Occipital lobe (tissue), 3 donors: ENCODE measurements at places on chromosomes 3 and 15. TPM values are rescaled to one million over a fixed set of nuclear protein-coding genes. Genes with fewer than 3 reads are reported as not detected.

DNA sequence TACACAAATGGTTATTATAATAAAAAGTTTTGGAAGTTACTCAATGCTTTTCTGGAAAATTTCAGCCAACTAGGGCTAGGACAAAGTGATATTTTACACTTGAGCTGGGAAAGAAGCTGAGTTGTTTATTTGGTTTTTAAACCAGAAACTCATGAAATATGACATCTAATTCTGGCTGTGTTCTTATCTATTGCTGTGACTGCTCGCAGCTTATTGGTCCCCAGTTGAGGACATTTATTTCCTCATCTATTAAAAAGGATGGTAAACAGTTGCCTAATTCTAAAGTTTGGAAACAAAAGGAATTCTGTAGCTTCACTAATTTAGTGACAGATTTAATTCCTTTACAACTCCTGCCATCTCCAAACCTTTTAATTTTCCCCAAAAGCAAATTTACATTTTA, 487.6 kb upstream of the IL12A start:
- no peak for DNase-seq

DNA sequence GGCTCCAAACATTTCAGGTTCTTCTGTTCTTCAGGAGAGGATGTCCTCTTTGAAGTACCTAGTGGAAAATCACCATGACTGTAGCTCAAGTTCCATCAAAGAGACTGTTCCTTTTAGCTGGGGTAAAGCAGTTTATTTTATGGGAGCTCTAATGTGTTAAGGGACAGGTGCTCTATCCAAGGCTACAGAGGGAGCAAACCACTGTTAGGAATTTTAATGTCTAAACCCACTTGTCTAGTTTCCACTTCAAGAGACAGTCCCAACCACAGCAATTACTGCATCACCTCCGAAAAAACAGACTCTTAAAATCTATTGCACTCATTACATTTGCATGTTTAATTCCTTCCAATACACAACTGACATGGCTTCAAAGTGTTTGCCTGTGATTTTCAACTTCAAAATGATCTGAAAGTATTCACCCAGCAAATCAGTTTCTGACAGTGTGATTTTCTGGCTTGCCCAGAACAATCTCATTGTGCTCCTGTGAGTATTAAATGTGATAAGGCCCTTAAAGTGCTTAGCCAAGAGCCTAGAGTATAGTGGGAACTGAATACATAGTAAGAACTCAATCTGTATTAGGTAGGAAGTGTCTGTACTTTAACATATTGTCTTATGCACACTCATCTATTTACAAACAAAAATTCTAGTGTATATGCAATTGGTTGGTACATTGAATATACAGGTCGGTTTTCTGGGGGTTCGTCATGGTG, 266.5 kb upstream of the CCDC54 start:
- no peak for DNase-seq

Gene SOX14
- not detected for total RNA-seq

Gene MAPKAPK3
- total RNA-seq = 5.5 TPM

Gene TYRO3
- 20.3 TPM for total RNA-seq
